ENCODE measurements at places on chromosomes 3 and 15.
A peak's percentile ranks its signal among the peaks of the same experiment; 100 is the strongest.

GRCh38 chr3:42663581-42664437 is 10.3 kb downstream of the ZBTB47 start:
- no peak for DNase-seq

GRCh38 chr3:149575961-149576564 is 81.8 kb downstream of the WWTR1 start:
- DNase-seq = peak; percentile 96

- DNase-seq = no peak
These were observed 291.7 kb upstream of the CTDSPL start for GRCh38 chr3:37569991-37570390.

GRCh38 chr3:146195030-146195429 is 34.0 kb upstream of the PLOD2 start:
- no peak for DNase-seq

- DNase-seq = no peak
These were observed 5.6 kb upstream of the MUC20 start for GRCh38 chr3:195715134-195715533.

GRCh38 chr15:75776065-75776423 is 63.4 kb upstream of the CSPG4 start:
- DNase-seq = no peak

DNA sequence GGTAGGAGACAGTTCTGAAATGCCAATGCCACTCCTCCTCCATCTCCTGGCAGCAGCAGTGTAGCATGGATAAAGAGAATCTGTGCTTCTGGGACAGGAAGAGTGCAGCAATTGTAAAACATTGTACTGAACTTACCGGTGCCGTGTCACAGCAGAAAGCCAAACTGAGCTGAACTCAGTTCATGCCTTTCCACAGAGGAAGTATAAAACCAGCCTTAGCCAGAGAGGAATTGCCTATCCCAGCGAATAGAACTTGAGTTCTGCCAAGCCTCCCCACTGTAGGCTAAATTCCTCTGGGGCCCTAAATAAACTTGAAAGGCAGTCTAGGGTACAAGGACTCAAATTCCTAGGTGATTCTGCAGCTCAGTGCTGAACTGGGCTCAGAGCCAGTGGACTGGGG is 148.8 kb downstream of the SLC9A9 start:
- no peak for DNase-seq

GRCh38 chr15:60371175-60372051 is 26.4 kb downstream of the ANXA2 start:
- DNase-seq = peak; percentile 98

DNA sequence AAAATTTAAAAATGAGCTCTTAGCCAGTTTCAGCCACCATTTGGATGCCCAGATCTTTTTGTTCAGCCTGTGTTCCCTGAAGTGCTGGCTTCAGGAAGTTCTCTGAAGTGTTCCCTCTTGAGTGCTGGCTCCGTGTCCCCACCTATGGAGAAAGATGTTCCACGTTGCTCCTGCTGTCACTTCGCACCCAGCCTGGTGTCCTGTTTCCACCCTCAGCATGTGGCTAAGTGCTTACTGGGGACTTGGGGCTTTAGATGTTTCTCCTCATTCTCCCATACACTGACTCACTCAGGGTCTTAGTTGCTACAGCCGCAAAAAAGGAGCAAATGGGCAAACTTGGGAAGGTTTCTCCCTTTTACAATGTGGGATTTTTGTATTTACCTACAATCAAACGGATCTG is 16.6 kb downstream of the CHCHD6 start:
- DNase-seq = no peak

GRCh38 chr3:191235331-191236314 is 36.6 kb downstream of the OSTN start:
- no peak for DNase-seq

DNA sequence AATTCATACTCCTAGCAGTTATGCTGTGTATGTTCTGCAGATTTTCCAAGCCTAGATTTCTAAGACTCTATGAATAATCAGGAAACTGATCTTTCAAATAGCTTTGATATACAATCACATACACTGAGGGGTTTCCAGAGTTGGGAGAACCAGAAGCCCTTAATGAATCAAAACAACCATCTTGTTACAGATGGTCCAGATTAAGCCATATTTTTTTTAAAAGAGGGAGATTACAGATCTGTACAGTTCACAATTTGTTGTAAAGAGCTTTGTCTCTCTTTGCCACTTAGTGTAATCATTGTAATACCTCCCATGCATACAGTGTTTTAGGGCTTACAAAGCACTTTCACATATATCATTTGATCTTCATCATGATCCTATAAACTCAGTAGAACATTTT is 47.7 kb downstream of the CADPS start:
- DNase-seq = no peak

GRCh38 chr3:152222327-152222726 is 46.4 kb upstream of the MBNL1 start:
- DNase-seq = peak; percentile 50

DNA sequence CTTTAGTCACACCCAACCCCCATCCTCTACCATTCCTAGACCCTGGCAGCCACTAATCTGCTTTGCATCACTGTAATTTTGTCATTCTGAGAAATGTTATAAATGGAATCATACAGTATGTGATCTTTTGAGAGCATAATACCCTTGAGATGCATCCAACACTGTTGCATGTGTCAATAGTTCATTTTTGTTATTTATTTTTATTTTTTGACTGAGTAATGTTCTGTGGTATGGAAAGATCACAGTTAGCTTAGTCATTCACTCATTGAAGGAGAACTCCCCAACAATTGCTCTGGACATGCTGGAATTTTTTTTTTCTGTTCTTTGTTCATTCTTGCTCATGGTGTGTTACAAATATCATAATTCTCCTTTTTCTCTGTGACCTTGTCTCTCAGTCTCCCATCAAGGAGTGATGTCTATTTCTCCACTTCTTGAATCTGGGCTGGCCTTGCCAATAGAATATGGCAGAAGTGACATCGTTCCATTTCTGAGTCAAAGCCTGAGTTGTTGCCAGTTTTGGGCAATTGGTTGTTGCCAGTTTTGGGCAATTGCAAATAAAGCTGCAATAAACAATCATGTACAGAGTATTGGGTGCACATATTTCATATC is 6.8 kb upstream of the ADPGK start:
- no peak for DNase-seq

DNA sequence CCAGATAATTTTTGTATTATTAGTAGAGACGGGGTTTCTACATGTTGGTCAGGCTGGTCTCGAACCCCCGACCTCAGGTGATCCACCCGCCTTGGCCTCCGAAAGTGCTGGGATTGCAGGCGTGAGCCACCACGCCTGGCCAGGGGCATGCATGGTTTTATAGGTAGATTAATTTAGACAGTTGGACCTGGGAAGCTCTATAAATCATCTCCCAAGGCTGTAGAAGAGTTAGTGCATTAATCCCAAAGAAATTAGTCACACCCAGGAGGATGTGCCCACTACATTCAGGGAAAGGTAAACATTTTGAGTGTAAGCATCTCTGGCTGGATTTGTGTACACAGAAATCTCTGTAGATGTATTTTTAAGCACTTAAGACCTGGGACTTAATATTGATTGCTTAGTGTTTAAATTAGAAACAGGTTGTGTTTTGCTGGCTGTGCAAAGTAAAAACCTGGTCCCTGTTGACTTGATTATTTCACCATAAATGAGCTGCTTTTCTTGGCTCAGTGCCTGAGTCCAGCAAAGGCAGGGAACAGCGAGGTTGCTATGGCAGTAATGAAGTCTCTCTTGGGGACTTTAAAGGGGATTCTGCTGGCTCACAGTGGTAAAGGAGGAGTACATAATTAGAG is 19.2 kb downstream of the EXOSC7 start:
- DNase-seq = no peak

DNA sequence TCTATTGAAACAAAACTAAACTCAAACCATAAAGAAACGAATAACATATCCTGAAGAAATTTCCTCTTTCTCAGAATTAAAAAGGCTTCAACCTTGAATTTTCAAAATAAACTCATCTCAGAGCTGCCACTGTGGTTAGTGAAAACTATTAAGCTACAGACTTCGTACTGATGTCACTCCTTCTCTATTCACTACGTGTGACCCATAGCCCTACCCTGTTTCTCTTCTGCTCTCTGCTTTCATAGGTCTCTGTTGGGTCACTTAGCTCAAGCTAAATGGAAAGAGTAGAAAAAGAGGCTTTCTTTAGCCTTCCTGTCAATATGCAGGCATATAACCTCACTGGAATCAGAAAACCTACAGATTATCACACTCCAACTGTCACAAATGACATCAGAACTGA is 126.6 kb upstream of the MME start:
- no peak for DNase-seq

- no peak for DNase-seq
These were observed 835 bp downstream of the MEIS2 start for GRCh38 chr15:37099319-37100108.

GRCh38 chr3:156772588-156773206 is 53.5 kb upstream of the LEKR1 start:
- DNase-seq = no peak

GRCh38 chr15:58703610-58704009 is 45.9 kb downstream of the ADAM10 start:
- DNase-seq = no peak

DNA sequence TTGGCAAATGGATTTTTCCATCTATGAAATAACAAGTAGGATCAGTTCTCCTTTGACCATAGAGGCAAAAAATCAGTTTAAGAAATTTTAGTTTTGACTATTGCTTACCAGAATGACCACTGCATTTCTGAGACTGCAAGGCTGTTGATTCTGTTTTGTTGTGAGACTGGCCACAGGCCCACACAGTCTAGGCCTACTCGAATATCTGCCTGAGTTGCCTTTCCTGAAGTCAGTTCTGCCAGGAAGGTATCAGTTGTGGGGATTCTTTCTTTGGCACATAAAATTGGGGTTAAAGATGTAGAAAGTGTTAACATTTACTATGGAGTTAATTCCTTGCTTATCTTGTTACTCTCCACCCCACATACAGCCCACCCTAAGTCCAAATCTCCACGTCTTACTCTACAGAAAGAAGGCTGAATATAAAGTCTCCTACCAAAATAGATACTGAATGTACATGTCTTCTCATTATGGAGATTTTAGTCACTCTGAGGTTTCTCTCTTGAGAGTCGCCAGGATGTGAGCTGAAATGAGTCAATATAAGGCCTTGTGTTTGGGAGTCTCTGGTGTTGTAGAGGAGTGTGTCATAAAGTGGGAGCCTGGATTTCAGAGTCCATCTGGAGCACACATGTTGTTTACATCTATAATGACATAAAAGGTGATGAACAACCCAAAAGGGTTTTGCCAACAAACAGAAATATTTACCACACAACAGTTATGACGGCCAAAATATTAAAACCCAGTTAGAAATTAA is 45.0 kb upstream of the WWTR1 start:
- DNase-seq = peak; percentile 79

DNA sequence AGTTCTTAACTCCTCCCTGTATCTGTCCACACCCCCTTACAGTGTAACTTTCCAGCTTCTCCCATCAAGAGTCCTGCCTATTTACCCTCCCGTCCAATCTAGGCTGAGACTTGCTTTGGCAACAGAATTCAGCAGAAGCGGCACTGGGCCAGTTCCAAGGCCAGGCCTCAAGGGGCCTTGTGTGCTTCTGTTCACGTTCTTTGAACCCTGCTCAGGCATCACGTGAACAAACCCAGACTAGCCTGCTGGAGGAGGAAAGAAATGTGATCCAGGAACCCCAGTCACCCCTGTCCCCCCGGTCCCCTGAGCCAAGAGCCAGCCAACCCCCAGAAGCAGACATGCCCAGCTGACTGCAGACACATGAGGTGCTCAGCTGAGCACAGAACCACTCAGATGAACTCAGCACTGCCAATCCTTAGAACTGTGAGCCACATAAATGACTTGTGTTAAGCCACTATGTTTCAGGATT is 76.1 kb upstream of the DCLK3 start:
- no peak for DNase-seq
